Fibroblast of skin of back (primary cell): ENCODE measurements at places on chromosomes 4 and X.

- peak; percentile 68 for DNase-seq
Measured at GRCh38 chr4:152255437-152255836, 280.5 kb downstream of the FBXW7 start.

GRCh38 chrX:29841750-29842149 is 373.6 kb upstream of the MAGEB2 start:
- peak; percentile 59 for DNase-seq

DNA sequence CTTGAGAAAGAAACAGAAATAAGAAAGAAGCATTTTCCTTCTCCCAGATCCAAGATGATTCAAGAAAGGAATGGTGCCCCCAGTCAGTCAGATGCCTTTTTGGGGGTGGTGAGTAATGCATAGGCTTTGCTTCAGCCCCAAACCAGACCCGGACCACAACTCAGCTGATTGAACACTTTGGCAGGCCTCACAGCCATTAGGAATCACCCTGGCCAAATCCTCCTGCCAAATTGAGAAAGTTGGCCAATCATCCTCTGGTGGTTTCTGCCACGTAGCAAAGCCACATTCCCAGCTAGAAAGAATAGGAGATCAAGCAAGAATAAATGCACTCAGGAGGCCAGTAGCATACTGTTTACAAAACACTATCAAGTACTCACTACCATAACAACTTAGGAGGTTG is 33.7 kb downstream of the FRMD7 start:
- DNase-seq, result no peak

DNA sequence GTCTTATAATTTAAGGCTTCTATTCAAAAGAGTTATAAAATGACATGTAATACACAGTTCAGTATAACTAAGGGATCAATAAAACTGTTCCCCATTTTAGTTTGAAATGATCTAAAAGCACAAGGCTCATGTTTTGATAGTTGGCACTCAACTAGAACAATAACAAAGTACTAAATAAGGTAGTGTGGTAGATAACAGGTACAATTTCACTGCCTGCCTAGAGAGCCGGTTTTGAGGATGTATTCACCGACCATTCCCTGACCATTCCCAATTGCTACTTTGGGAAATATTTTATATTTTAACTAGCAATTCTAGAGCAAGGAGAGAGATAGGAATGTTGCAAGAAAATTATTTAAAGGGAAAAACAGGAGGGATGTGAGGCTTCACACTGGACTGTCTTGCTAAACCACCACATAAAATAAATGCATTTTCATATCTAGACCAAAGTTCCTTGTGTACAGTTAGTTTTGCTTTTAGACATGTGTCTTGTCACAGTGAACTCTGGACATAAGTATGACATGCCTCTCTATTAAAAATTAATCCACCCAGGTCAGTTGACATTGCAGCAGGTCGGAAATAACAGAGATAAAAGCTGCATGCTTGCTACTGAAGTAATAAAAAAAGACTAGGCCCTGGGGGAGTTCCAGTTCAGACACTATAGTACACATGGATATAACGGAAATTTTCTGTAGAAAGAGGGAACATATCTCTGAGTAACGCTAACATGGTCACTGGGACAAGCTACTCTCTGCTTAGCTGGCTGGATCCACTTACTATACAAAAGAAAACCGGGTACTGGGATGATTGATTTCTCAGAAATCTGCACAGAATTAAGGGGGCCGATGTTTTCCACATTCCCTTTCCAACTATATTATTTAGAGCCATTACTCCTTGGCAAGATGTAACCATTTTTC is 56.3 kb upstream of the NAP1L5 start:
- no peak for DNase-seq

- peak; percentile 60 for DNase-seq
Measured at GRCh38 chrX:150504397-150505182, 63.8 kb upstream of the MTM1 start.

GRCh38 chr4:104394406-104395167 is 100.1 kb downstream of the CXXC4 start:
- DNase-seq, result no peak

DNA sequence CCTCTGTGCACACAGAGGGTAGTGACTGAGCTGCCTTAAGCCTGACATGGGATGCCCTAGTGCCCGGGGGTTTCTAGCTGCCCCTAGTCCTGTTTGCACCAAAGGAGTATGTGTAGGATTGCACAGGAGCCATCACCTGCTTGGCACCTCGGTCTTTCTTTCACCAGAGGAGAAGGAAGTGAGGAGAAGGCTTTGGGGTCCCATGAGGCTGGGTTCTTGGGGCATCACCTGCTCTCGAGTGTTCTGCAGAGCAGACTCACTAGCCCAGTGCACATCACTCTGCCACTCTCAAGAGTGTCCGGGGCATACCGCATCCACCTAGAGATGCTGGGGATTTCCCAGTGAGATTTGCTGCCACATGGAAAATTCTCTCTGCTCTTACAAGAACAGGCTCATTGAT is 40.5 kb upstream of the GPR78 start:
- no peak for DNase-seq

- DNase-seq, result peak; percentile 72
Measured at GRCh38 chr4:29311247-29311646, 1408.9 kb upstream of the PCDH7 start.

GRCh38 chr4:66516940-66517339 is 846.7 kb upstream of the EPHA5 start:
- no peak for DNase-seq

DNA sequence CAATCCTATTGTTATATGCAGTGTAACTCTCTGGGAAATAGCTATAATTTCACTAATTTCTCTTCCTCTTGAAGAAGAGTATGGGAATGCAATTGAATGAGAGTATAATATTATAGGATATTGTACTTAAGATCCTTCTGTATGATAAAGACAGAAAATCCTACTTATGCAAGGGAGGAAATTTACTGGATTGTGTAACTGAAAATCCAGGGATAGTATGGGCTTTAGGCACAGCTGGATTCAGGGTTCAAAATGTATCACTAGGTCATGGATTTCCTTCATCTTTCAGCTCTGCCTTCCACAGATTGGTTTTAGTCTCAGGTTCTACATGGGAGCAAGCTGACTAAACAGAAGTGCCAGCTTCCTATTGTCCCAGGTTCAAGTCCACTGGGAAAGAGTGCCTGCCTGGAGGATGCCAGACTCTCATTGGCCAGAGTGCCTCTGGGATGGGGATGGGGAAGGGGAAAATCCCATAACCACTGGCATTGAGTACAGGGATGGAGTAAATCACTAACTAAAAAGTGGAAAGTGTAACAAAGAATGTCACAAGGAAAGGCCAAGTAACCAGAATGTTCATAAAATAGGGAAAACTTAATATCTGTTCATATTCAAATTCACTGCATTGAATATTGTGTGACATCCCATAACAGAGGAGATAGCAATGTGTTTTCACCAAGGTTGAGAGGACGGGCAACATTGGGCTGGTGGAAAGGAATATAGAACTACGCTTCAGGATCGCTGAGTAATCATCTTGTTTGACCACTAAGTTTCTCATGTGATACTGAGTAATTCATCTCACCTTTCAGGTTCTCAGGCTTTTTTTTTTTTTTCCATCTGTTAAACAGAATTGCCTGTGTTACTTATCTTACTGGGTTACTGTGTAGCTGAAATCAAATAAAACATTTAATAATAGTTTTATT is 75.7 kb downstream of the ANXA3 start:
- no peak for DNase-seq

GRCh38 chrX:103831342-103831802 is 685 bp downstream of the RAB9B start:
- no peak for DNase-seq
